Fibroblast of the aortic adventitia (primary cell): ENCODE measurements at places on chromosomes 1 and 21. TPM values are rescaled to one million over a fixed set of nuclear protein-coding genes. Genes with fewer than 3 reads are reported as not detected.

- no peak for DNase-seq
These were observed 51.4 kb downstream of the SLC9A1 start for GRCh38 chr1:27103498-27103897.

S100A14 gene
- 0.18 TPM in 1 of 2 replicates, not detected in the other for total RNA-seq

DNA sequence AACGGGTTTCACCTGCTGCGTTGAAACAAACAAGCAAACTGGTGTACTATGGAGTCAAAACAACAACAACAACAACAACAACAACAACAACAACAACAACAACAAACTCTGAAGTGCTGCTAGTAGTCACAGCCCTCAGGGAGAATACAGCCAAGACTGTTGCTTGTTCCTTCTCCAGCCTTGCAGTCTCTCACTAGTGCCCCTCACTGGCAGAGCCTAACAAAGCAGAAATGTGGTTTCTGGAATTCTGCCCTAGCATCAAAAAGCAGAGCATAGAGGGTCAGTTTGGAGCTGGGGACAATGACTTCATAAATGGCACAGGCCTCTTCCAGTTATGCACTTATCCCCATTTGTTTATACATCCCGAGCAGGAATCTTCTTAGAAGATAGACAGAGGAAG is 187.4 kb downstream of the KCNK2 start:
- DNase-seq, result no peak

DNA sequence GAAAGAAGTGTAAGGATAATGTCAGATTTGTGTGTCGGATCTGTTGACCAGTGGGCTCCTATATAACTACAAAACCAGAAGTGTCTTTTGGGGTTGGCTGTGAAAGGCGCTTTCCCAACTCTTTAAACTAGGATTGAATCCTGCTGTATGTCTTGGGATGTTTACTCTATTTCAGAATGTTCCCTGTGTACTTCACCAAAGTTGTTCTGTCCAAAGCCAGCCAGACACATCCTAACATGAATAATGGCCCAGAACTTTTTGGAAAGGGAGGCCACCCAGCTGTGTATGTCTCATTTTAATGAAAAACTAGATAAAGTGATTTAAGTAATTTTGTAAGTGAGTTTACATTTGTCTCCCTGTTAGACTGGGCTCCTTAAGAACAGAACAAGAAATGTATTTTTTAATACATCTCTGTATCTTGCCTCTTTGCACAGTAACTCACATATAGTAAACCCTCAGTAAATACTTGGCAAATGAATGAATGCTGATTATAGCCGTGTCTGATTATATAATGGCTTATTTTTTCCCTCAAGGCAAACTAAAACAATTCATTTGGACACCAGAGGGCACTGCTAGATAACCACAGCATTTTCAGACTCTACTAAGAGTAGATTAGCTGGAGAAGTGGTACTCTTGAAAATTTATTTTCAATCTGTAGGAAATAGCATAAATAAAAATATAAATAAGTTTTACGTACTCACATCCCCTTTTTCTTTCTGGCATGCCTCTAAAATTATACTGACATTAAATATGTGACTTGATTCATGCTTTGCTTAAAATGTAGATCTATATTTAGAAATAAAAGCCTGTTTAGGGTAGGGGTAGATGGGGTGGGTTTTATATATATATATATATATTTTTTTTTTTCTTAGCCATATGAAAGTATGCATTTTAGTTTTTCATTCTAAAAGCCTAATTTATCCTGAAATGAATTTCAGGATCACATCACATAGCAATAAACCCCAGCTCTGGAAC is 23.8 kb downstream of the TSEN15 start:
- peak; percentile 87 for DNase-seq
